ENCODE measurements at places on chromosomes 12 and 14. TPM values are rescaled to one million over a fixed set of nuclear protein-coding genes. Genes with fewer than 3 reads are reported as not detected.

Gene SALL2
- total RNA-seq, result 4.9 TPM

Gene MMP19
- 7.7 TPM for total RNA-seq

Gene TMEM63C
- not detected for total RNA-seq

Gene PZP
- total RNA-seq, result not detected

Gene CAPZA3
- total RNA-seq, result not detected

Measured in right atrium auricular region (tissue), 2 donors.